ENCODE measurements at places on chromosomes 13 and 19.

GRCh38 chr13:71597150-71597549 lies 269.9 kb downstream of the DACH1 start:
- no peak for DNase-seq

DNA sequence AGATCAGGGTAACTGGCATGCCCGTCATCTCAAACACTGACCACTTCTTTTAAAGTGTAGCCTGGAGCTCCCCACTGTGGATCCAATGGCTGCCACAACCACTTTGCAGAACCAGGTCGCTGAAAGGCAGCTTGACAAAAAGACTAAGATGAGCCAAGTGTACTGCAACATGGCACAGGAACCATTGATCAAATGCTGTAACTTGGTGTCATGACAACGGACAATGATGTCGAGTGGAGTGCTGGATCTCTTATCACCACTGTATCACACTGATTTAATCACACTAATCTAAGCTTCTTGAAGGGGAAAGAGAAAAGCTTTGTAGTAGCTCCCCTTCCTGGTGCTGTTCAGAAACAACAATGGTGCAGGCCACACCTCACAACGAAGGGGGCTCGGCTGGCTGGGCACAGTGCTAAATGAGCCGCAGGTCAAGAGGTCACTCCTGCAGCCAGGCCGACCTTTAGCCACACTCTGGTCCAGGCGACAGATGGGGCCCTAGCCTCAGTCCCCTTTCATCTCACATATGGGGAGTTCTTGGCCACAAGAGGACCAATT lies 2.2 kb upstream of the TNFRSF19 start:
- no peak for DNase-seq

GRCh38 chr13:72774019-72774418 lies 7.7 kb downstream of the DIS3 start:
- DNase-seq = no peak

- DNase-seq = no peak
Measured at GRCh38 chr19:51815043-51815442, 20.1 kb downstream of the FPR3 start.

DNA sequence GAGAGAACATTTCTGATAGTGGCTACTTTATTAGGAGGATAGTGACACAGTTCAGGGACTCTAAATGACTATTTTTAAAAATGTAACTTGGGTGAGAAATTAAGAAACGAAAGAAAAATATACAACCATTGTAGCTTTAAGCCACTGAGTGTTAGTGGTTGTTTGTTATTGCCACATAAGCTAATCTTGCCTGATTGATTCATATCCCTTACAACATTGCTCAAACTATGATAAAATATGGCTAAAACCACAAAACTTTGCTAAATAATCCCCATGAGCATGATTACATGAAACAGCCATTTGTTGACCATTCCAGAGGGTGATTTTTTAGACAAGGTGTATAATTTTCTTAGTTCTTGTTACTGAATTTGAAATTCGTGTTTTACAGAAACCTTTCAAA lies 343.4 kb downstream of the SLITRK5 start:
- DNase-seq = no peak

GRCh38 chr13:48165727-48166126 lies 67.3 kb upstream of the ITM2B start:
- no peak for DNase-seq

DNA sequence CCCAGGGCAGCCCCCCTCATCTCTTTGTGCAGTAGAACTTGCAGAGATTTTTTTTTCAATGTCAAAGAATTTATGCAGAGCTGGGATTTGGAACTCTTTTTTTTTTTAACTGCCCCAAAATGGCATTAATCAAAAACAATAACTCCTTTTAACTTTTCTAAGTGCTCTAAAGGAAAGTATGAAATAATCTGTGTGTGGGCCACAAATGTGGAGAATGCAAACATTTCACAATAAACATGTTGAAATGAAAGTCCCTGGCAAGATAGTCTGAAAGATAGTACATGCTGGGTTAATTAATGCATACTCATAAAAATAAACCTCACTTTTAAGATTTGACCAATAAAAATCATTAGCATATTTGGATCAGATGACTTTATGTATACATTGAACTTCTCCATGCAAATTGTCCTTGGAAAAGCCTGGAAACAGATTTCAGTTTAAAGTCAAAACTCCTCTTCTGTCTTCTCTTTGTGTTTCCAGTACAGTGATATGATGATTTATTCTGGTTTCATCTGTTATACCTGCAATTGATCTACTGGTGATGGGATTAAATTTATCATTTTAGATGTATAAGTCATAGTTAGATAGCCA lies 30.5 kb upstream of the ZNF536 start:
- DNase-seq = no peak

Measured in stimulated activated CD8-positive, alpha-beta memory T cell treated with anti-CD3 and anti-CD28 coated beads, Interleukin-4, amount 100 ng/mL, for 24 hours (primary cell).